ENCODE measurements at places on chromosomes 7 and 10.

DNA sequence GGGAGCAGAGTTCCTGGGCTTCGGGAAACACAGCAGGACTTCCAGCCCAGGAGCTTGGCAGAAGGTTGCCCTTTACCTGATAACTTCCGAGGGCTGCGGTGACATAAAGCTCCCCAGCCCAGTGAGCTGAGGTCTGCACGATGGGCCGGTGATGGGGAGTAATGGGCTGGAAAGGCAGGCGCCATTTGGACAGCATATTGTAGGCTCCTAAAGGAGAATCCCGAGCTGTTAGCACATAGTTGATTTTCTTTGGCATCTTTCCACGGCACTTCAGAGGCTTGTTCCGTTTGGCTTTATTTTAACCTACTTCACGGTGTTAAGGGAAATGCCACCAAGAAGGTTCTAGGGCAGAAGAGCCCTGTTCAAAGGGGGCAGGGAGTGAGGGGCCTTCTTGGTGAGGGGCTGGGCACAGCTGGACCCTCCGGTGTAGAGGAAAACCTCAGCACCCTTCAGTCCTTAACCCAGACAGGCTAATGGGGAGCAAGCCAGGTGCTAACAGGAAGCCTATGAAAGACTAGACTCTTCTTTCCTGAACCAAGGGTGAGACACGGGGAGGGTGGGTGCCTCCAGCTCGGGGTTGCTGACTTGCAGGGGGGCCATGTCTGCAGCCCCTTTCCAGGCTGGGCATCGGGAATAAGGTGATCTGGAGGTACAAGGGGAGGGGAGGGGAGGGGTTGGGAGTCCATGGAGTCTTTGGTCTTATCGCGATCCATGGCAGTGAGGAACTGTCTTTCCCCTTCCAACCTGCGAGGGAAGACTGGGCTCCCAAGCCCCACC lies 347.7 kb downstream of the GLRX3 start:
- no peak for DNase-seq

DNA sequence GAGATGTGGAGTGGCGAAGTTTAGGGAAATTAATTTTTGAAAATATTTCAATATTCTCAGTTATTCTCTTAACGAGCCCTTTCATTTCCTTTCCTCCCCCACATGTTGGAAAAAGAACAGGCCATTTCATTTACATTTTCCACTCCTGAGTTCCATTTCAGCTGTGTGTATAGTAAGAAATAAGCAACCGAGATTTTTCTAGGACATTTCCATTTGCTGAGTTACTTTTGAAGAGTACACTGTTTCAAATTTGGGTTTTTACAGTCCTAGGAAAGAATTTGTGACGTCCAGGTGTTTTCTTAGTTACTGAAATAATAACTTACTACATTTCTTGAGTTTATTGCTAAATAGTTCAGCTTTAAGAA lies 1.2 kb downstream of the SEPTIN7 start:
- DNase-seq: no peak

- no peak for DNase-seq
Observed at GRCh38 chr7:1114088-1114487, 26.2 kb downstream of the GPER1 start.

DNA sequence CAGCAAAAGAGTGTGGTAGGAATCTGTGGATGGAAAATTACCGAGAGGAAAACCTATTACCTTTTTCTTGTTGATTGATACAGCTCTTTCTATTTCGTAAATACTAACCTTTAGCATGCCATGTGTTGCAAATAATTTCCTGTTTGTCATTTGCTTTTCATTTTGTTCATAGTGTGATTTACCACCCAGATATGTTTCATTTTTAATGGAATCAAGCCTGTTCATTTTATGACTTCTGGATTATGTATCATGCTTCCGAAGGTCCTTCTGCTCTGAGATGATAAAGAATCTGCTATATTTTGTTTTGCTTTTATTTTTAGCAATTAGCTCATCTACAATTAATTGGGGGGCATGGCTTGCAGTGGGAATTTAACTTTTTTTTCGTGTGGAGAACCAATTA lies 46.5 kb downstream of the INPP5F start:
- no peak for DNase-seq

DNA sequence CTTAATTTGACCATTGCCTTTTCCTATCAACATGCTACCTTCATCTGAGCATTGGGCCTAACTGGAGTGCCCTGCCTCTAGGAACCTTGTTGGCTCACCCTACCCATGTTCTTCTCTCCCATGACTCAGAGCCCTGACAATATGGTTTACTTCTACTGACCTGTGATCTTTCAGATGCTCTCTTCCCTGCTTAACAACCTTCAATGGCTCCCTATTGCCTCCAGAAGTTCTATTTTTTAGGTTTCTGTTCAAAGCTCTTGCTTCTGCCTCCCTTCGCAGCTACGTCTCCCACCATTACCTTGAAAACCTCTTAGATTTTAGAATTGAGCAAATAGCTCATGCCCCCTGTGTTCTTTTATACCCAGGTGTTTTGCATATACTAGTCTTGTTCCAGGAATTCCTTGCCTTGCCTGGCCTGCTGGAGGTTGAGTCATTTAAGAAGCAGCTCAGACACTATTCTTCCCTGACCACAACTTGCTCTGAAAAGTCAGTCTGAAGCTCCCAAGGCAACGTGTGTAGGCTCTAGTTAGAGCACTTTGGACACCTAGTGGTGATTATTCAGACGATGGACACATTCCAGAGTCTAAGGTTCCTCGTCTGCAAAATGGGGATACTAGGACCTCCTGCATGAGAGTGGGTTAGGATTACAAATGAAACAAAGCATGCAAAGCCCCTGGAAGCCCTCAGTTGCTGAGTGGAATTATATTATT lies 64.4 kb upstream of the EMX2 start:
- peak; percentile 52 for DNase-seq

GRCh38 chr7:135792866-135793265 lies 44.3 kb upstream of the FAM180A start:
- DNase-seq: no peak

DNA sequence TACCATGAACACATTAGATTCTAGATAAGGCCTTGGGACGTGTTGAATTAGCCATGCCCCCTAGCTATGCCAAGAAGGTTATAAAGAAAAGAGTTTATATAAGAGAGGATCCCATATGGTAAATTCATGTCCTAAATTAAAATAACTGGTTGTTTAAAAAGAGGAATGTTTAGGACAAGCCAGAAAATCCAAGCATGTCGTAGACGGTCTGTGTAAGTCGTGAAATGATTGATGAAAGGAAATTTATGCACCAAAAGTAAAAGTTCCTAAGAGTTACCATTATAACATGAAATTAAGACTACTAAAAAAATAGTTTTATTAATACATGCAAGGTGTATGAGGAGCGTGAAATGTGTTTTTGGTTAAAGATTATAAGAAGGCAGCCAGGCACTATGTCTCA lies 624.9 kb downstream of the ARL4A start:
- DNase-seq: no peak

GRCh38 chr10:103504181-103504783 lies 10.8 kb downstream of the NEURL1 start:
- DNase-seq: peak; percentile 78
